ENCODE measurements at places on chromosomes 2 and 18. TPM values are rescaled to one million over a fixed set of nuclear protein-coding genes. Genes with fewer than 3 reads are reported as not detected.

DNA sequence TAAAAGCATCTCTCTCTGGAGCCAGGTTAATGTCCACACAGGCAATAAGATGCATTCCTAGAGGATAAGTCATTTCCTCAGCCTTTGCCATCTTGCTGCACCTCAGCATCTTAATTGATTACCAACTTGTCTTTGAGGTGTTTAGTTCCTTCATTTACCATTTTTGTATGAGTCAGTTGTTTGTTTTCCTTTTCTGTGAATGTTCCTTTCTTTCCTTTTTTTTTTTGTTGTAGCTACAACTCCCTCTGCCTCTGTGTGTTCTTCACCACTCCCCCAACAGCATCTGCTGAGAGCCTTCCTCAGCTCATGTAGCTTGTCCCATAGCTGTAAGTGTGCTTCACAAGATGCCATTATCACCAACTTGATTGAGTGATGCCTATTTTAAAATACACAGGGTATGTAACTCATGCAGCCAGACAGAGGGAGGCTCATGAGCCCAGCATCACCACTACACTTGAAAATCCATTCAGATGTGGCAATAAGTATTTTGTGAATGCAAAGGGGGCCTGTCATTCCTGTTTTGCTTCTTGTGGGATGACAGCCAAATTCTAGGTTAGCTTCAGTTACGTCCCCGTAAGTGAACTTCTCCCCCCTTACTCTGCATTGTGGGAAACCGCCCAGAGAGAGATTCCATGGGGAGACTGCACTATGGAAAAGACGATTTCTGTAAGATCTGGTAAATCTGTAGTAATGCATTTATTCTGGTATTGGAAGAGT lies 315.9 kb upstream of the ZEB2 start:
- H3K36me3 ChIP-seq: no peaks in the 10 kb centered on the region
- no peak overlapping the region for H3K27ac ChIP-seq
- no peak for DNase-seq
- H3K27me3 ChIP-seq: no peaks in the 10 kb centered on the region
- H3K4me1 ChIP-seq: no peaks in the 10 kb centered on the region

Gene TUBA4B
- total RNA-seq: not detected

DNA sequence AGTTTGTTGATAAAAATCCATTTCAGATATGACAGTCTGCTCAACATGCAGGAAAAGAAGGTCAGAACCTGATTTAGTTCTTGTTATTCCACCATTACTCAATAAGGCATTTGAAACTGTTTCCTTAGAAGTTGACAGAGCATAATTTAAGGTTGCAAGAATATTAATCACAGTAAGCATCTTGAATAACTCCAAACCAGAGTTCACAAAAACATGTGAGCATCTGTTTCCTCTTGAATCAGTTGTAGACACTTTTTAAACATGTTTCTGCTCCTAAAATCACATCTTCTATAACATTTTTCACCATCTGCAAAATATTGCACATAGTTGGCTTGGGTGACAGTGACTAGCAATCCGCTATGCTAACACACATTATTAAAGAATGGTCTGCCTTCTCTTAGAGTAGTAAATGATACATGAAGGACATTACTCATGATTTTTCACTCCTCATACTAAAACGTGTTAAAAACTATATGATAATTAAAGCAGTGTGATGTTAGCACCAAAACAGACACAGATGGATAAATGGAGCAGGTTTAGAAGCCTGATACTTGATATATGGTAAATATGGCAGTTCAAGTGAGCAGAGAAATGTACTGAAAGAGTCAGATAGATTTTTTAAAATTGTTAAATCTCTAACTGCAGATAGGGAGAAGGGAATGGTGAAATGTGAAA lies 30.3 kb downstream of the AKAIN1 start:
- H3K36me3 ChIP-seq: no peaks in the 10 kb centered on the region
- H3K4me3 ChIP-seq: no peak overlapping the region
- H3K27me3 ChIP-seq: no peaks in the 10 kb centered on the region
- H3K27ac ChIP-seq: no peak overlapping the region
- DNase-seq: no peak

Gene MYOM1
- 2.5 TPM for total RNA-seq

- no peak overlapping the region for H3K4me3 ChIP-seq
- no peak overlapping the region for H3K27ac ChIP-seq
- H3K36me3 ChIP-seq: no peaks in the 10 kb centered on the region
- no peaks in the 10 kb centered on the region for H3K4me1 ChIP-seq
- no peaks in the 10 kb centered on the region for H3K27me3 ChIP-seq
These were observed 64.6 kb downstream of the TMEM17 start for GRCh38 chr2:62441421-62441820.

- DNase-seq: no peak
- H3K27me3 ChIP-seq: no peaks in the 10 kb centered on the region
- no peak overlapping the region for H3K27ac ChIP-seq
- H3K4me3 ChIP-seq: no peak overlapping the region
- H3K36me3 ChIP-seq: no peaks in the 10 kb centered on the region
These were observed 156.2 kb upstream of the NABP1 start for GRCh38 chr2:191521608-191522208.

GRCh38 chr2:25063876-25064660 lies 22.2 kb downstream of the EFR3B start:
- no peaks in the 10 kb centered on the region for H3K36me3 ChIP-seq
- no peak for DNase-seq
- no peaks in the 10 kb centered on the region for H3K4me1 ChIP-seq
- no peak overlapping the region for H3K4me3 ChIP-seq
- H3K27ac ChIP-seq: no peak overlapping the region
- no peaks in the 10 kb centered on the region for H3K27me3 ChIP-seq

DNA sequence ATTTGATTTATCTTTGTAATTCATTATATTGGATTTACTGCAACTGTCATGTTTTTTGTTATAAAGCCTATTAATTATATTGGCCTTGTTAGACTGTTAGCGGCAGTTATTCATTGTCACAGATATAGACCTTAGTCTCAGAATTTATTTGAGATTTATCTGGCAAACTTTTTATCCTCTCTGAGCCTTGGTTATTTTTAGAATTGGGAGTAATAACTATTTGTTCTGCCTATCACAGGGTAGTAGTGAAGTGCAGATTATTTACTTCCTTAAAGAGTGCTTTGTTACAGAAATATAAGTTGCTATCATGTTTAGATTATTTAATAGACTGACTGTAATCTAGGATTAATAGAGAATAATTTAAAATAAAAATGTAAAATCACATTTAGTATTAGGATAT lies 41.9 kb downstream of the AGPS start:
- peaks cover 8% of the 10 kb centered on the region for H3K36me3 ChIP-seq
- DNase-seq: no peak
- H3K4me1 ChIP-seq: no peaks in the 10 kb centered on the region
- H3K4me3 ChIP-seq: no peak overlapping the region

GRCh38 chr2:237090906-237091305 lies 5.2 kb downstream of the COPS8 start:
- no peak overlapping the region for H3K4me3 ChIP-seq
- peaks cover 8% of the 10 kb centered on the region for H3K4me1 ChIP-seq
- no peaks in the 10 kb centered on the region for H3K27me3 ChIP-seq
- peaks cover 50% of the 10 kb centered on the region for H3K36me3 ChIP-seq
- no peak for DNase-seq

Gene SLC19A3
- 31.8 TPM for total RNA-seq

- H3K4me3 ChIP-seq: no peak overlapping the region
- H3K27me3 ChIP-seq: no peaks in the 10 kb centered on the region
- no peaks in the 10 kb centered on the region for H3K36me3 ChIP-seq
- no peaks in the 10 kb centered on the region for H3K4me1 ChIP-seq
- no peak for DNase-seq
These were observed 108.5 kb downstream of the CTAGE1 start for GRCh38 chr18:22309191-22309590.

DNA sequence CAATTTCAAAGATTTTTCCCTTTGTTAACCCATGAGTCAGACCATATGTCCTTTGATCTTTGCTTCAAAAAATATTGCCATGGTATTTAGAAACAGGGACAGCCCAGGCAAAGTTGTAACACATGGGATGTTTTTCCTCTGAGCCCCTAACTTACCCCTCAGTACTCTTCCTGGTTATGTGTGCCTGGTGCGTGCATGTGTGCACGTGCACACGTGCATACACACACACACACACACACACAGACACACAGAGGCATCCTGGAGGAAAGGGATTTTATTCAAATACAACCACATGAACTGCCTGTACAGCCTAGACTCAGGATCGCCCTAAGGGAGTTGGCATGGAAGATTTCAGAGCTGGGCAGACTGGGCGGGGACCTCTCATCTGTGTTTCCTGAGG lies 5.1 kb downstream of the AFF3 start:
- H3K4me3 ChIP-seq: no peak overlapping the region
- no peaks in the 10 kb centered on the region for H3K4me1 ChIP-seq
- H3K36me3 ChIP-seq: no peaks in the 10 kb centered on the region
- DNase-seq: no peak

DNA sequence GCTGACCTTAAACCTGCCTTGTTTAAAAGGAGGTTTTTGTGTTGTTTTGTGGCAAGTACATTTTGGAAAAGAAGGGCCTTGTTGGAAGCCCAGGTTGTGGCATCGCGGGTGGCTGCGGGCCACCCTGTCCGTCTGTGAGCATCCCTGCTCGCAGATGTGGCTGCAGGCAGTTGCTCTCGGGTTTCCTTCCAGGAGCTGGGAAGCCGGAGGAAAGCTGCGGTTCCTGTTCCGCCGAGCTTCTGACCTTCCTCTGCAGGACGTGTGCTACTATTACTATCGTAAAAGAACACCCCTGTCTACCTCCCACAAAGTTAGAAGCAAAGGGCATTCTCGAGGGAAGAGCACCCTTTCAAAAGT lies 766 bp downstream of the MFF start:
- peaks cover 19% of the 10 kb centered on the region for H3K4me1 ChIP-seq
- peak; percentile 66 for DNase-seq
- peak overlapping the region; percentile 90 for H3K27ac ChIP-seq
- H3K27me3 ChIP-seq: no peaks in the 10 kb centered on the region
- peaks cover 7% of the 10 kb centered on the region for H3K36me3 ChIP-seq

Gene METAP1D
- total RNA-seq: 4.1 TPM

DNA sequence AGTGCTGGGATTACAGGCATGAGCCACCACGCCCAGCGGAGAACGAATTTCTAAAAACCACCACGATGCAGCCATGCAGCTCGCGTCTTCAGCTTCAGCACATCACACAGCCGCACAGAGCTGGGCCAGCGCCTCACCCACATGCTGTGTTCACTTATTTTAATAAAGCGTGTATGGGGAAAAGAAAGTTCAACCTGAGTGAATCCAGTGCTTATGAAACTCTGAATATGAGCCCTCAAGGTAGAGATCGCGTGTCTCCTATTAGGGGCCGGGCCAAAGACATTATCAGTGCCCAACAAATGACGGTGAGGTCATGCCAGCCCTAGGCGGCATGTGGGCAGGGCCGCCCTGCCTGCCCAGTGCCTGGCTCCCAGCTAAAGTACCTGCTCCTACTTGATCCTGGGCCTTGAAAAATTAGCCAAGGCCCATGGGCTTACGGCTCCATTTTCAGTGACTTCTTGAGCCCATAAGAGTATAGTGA lies 44.3 kb downstream of the SPRED2 start:
- no peak overlapping the region for H3K4me3 ChIP-seq
- H3K27me3 ChIP-seq: no peaks in the 10 kb centered on the region
- peaks cover 43% of the 10 kb centered on the region for H3K4me1 ChIP-seq
- H3K27ac ChIP-seq: no peak overlapping the region

GRCh38 chr2:28436525-28437051 lies 43.9 kb downstream of the FOSL2 start:
- no peak for DNase-seq
- no peak overlapping the region for H3K4me3 ChIP-seq
- no peaks in the 10 kb centered on the region for H3K36me3 ChIP-seq
- H3K27ac ChIP-seq: no peak overlapping the region
